Left renal pelvis (tissue), 4 donors: ENCODE measurements at places on chromosomes 6 and 20.

DNA sequence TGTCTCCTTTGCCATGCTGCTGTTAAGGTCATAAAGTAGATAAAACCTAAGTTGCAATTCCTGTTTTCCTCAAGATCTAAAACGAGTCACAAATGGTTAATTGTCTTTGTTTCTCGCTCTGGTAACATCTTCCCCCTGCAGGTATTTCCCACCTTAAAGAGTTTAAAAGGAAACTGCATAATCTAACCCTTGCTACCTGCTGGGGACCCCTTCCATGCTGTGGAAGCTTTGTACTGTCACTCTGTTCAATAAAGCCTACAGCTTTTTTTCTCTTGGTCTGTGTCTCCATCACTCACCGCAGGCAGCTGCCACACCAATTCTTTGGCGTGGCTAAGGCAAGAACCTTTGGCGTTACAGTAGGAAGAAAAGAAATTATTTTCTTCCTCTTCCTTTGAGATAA, 117.7 kb upstream of the GJE1 start:
- DNase-seq: no peak

DNA sequence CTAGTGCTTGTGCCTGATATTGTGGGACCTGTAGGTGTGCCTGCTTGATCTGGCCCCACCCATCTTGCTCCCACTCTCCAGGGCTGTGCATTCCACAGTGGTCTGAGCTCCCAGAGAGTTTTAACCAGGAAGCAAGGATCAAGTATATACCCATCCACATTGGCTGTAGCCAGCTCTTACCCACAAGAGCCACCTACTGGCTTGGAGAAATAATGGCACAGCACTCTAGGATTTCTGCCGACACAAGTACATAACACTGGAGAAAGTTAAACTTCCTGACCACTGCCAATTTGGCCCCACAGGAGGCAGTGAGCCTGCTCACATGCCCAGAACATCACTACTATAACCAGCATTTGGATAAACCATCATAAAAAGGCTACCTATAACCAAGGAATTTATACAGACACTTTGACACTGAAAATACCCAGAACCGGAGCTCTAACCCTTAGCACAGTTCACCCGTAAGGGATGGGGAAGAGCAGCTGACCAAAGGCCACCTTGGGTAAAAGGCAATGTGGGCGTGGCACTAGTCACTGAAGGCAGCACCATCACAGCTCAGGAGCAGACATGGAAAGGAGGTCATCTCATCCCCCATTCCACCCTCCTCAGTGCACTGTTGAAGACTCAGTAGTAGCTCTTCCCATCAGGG, 440.4 kb downstream of the BTBD3 start:
- no peak for DNase-seq

DNA sequence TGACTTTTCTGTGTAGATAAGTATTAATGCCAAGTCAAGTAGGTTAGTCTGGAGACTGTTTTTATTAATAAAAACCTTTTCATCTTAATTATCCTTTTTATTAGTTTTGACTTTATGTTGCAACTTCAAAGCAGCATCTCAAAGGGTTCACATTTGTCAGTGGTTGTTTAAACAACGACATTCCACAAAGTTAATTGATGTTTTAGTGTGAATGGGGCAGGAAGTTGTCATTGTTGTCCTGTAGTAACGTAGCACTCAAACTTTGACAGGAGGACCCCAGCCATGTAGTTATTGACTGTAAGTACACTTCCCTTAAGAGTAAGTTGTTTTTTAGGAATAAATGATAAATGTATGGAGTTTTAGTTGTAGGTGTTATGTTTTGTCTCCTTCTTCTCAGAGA, 11.3 kb downstream of the SLC16A10 start:
- no peak for DNase-seq

- peak; percentile 60 for DNase-seq
Observed at GRCh38 chr20:14986026-14986655, 648.7 kb upstream of the FLRT3 start.

GRCh38 chr20:24102290-24102689, 113.7 kb upstream of the GGTLC1 start:
- DNase-seq: no peak

DNA sequence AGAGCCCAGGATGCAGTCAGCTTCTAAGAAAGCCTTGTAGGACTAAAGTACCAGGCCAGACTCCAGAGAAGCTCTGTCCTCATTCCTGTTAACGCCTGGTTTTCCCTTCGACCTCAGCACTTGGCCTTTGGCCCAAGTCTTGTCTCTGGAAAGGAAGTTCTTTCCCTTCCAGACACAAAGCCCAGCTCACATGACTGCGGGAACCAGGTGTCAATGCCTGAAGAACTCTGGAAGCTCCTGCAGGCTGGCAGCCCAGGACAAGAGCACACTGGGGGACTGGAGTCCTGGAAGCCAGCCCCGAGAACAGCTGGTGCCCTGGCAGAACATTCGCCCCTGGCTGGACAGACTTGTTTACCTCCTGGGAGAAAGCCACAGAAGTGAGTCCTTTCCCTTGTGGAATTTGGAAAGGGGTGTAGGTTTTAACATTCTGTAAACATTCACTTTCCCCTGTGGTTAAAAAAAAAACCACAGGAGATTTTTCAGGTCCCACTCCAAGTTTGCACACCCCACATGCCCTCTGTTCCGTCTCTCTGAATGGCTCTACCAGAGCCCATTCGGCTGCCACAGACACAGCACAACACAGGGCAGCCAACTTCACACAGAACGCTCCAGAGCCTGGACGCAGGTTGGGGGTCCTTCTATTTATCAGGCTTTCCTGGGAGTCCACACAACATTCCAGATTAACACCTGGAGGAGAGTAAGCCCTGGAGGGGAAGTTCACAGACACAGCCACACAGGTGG, 18.1 kb downstream of the ACSS1 start:
- no peak for DNase-seq

DNA sequence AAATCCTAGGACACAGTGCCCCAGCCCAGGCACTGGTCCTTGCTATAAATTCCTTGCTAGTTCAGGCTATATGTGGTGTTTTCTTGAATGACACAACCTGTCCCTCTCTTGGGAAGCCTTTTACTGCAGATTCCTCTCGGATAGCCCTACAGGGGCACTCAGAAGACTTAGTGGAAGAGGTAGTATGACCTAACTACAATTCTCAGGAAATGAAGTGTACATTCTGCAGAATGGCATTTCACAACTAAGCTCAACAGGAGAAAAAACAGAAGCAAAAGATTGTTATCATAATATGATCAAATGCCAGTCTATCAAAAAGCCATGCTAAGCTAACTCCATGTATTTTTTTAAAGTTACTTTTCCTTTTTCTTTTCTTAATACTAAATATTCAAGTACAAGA, 66.3 kb upstream of the FBXL4 start:
- no peak for DNase-seq

DNA sequence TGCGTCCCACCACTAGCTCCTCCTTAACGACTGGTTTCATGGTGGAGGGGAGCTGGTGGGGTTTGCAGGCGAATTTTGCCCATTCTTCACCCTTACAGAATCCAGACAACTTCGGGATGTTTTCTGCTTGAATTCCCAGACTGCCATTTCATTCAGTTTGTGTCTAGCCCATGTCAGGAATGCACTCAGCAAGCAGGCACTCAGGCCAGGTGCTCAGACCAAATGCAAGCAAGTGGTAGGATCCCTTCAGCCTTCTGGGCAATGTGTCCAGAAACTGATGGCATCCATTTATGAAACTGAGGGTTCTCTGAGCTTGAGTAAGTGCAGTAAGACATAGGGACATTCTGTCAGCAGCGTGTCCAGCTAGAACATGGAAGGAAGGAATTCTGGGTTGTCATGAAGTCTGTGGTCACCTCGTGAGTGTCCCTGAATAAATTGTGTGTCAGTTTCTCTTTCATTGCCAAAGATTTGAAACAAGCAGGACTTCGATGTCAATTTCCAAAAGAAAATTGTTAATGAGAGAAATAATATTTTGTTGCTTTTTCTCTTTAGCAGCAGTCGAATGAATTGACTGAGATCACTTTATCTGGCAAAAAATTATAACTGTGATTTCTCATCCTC, 21.8 kb upstream of the DACT2 start:
- no peak for DNase-seq

DNA sequence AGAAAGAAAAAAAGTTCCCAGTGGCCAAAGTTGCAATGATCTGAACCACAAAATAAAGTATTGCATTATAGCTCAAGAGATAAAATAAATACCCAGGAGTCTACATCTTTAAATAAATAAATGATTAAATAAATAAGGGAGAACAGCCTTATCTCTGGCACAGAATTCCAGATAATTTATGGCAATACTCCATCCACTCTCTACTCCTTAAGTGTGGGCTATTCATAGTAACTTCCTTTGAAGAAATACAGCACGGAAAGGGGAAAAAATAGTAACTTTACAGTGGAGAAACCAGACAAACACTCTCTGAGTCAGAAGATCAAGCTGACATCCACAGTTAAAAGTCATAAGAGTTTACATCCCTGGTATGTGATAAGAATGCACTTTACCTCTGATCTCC, 11.6 kb downstream of the AURKA start:
- no peak for DNase-seq

GRCh38 chr6:148261470-148261869, 81.2 kb upstream of the SASH1 start:
- no peak for DNase-seq

GRCh38 chr20:37360391-37361115, 14.6 kb downstream of the SRC start:
- DNase-seq: no peak

DNA sequence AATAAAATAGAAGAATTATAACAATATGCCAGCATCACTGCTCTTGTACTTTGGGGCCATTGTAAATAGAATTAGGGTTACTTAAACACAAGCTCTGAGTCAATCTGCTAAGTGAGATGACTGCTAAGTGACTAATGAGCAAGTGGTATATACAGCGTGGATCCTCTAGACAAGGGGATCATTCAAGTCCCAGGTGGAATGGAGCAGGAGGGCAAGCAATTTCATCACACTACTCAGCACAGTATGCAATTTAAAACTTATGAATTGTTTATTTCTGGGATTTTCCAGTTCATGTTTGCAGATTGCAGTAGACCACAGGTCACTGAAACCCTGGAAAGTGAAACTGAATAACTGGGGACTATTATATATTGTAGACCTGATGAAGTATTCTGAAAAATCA, 235.3 kb downstream of the BTBD3 start:
- DNase-seq: no peak

DNA sequence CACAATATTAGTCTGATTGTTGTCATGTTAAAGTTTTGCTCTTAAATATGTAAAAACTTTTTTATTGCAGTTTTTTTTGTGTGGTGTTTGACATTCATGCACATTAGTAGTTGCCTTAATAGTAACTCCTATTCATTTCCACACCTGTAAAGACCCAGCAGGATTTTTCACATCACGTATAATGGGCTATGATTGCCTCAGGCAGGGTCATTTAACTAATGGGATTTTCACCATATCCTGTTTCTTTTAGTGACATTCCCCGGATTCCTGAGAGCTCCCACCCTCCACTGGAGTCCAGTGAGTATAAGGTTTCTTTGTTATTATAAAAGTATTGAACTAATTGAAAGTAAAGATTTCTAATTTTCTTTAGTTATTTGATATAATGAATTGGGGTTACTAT, 359.2 kb downstream of the RIMS1 start:
- DNase-seq: peak; percentile 1

DNA sequence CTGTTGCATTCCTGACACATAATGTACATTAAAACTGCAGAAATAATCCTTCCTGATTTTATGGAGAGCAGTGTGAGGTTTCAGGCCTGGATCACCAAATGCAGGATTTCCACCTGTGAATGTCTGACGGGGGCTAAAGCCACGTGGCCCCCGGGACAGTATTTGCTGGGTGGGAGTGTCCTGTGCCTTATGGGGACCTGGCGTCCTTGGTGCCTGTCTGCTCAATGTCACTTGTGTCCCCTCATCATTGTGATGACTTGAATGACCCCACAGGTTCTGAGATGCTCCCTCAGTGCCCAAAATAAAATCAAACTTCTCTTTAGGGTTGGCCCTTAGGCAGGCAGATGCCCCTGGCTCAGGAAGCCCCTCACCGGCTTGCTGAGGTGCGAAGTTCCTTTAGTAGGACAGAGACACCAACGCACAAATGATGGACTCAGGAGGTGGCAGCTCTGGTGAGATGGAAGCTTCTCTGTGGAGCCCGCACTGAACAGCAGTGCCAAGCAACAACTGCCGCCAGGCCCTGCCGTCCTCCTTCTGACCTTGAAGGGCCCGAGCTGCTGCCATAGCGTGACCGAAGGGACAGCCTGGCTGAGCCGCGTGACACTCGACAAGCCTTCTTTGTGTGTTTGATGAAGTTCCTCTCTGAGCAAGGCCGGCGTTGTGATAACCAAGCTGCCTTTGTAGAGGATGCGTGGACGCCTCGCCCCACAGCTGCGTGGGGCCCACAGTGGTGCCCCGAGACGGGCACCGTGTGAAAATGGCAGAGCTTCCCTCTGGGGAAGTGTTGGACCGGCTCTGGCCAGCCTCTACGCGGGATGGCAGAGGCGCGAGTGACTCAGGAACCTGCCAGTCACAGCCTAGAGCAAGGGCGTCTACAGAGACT, 30.9 kb downstream of the FRMD1 start:
- DNase-seq: no peak

GRCh38 chr20:38261054-38261390, 487 bp upstream of the KIAA1755 start:
- no peak for DNase-seq

DNA sequence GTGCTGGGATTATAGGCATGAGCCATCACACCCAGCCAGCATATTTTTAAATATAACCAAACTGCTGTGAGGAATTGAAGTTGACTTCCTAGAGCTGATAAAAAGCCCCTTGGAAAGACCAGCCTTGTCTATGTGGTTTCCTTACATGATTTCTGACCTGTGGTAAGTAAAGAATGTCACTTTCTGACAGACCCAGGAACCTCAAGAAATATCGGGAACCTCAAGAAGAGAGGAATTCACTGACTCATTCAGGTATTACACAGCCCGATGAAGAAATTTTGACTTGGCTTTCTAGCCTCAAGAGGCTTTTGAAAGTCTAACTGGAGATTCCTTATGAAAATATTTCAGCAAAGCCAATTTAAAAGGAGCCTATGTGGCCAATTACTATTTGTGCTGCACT, 71.8 kb downstream of the FOXF2 start:
- DNase-seq: no peak

DNA sequence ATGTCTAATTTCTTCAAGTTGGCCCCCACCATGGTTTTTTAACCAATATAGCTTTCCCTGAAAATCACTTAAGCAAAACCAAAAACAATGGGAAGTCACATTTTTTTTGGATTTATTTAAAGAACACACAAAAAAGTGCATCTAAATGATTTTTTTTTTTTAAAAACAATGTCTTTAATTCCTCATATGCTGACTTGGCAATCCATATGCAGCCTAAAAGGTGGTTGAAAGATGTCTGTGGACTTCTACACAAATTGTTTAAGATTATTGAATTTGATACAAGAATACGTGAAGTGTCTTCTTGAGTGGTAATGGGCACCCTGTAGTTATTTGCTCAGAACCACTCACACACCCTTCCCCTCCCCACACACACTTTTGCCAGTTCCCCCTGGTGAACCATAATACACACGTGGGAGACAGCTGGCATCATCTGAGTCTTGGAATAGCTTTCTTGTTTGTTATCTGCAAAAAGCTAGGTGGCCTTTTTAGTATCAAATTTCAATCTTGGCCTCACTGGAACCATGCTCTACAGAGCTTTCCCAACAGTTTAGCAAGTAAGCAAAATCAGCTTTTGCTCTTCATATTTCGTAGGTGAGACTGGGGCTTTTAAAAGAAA, 60.9 kb upstream of the TULP1 start:
- DNase-seq: no peak
